Large intestine (tissue), 12 donors: ENCODE measurements at places on chromosomes 12 and 14. TPM values are rescaled to one million over a fixed set of nuclear protein-coding genes. Genes with fewer than 3 reads are reported as not detected.
A peak's percentile ranks its signal among the peaks of the same experiment; 100 is the strongest.

DNA sequence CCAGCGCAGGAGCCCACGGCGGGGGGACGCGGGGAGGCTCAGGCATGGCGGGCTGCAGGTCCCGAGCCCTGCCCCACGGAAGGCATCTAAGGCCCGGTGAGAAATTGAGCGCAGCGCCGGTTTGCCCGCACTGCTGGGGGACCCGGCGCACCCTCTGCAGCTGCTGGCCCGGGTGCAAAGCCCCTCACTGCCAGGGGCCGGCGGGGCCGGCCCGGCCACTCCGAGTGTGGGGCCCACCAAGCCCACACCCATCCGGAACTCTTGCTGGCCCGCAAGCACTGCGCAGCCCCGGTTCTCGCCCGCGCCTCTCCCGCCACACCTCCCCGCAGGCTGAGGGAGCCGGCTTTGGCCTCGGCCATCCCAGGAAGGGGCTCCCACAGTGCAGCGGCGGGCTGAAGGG lies 8.5 kb upstream of the TSPAN8 start:
- DNase-seq, result no peak

YARS2 gene
- polyA plus RNA-seq, result 22.9 TPM

DNA sequence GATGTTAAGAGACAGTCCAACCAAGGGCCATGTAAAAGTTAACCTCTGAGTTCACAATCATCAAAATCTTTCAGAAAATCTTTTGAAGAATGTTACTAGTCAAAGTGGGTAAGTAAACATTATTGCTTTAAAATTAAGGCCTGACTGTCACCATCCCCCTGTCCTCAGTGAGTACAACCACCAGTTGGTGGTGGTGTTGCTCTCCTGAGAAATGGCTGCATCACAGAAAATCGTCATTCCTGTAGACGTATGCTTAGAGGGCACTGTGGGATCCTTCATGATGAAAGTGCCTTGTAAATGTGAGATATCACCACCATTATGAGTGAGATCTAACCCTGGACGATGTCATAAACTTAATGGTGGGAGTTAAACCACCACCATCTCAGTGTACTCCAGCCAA lies 451.2 kb downstream of the RPS29 start:
- DNase-seq, result no peak

- DNase-seq, result peak; percentile 48
These were observed 4.4 kb downstream of the SUSD6 start for GRCh38 chr14:69615496-69616407.

DNA sequence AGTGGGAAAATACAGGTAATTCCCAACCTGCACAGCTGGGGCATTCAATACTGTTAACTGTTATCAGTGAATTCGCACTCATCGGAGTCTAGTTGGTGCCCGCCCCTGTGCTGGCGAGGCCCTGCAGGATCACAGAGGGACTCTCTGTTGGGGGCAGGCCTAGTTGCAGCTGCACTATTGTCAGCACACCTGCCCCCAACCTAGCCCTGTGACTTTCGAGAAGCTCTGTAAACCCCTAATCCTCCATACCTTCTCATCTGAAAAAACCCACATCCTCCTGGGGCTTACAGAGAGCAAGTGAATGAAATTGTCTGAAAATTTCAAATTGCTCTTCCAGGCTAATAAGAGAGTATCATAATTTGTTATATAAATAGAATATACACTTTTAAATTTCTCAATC lies 132.2 kb upstream of the NUDT4 start:
- no peak for DNase-seq

CHST11 gene
- 5.9 TPM for polyA plus RNA-seq

SERPINA9 gene
- polyA plus RNA-seq, result not detected

DNA sequence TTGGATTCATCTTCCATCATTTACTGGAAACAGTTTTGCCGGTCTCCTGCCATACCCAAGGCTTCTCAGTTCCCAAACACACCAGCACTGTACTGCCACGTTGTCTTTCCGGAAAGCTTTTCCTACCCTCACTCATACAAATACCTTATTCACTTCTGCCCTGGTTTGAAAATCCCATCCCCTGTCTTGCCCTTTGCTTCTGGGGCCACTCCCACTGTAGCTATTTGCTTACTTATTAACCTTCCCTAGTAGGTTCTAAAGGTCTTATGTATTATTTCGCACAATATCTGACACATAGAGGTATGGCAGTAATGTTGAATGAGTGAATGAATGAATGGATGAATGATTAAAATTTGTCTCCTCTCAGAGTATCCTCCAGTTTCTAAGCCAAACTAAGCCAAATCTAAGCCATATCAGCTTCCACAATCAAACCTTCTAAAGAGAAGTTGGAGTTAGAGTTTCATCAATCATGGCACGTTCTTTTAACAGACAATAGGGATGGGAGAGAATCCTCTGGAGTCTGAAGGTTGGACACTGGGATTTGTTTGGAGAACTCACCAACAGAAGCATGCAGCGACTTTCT lies 18.6 kb downstream of the TSPAN8 start:
- DNase-seq, result peak; percentile 90

FGF23 gene
- polyA plus RNA-seq, result 6.5 TPM

MYF5 gene
- polyA plus RNA-seq, result 0.07 TPM

DNA sequence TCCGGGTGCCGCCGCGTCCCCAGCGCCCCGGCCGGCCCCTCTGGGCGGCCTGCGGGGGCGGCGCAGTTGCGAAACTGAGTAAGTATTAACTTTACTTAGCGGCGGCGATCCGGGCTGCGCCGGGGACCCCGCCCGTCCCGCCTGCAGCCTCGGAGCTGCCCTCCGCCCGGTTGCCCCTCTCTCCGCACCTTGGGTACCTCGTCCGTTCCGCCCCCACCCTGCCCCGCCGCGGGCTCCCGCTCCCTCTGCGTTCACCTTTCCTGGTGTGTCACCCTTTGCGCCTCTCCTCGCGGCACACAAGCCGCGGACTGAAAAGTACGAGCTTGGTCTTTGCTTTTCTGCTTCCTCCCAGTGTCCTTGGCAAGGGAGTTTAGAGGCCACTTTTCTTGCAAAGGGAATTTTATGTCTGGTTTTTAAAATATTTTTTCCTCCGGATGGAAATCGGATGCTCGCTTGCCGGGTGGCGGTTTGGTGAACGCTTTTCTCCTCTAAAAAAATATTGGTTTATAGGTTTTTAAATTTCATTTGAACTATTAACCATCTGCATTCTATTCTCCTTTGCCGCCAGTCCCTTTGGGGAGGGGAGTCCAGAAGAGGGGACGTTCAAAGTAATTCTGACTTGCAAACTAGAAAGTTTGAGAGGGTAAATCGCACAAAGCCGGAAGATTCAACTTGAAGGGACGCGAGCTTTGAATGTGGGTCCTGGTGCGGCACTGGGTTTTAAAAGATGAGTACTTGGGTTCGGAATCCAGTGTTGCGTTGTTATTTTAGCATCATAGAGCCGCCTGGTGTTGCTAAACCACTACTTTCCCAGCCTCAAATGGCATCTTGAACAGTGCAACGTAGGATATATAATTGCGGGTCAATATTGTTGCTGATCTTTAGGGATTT lies 834 bp downstream of the RASSF8 start:
- DNase-seq, result peak; percentile 77

- peak; percentile 63 for DNase-seq
These were observed 95.6 kb downstream of the GAS2L3 start for GRCh38 chr12:100668945-100669536.

AREL1 gene
- polyA plus RNA-seq, result 23.5 TPM

- no peak for DNase-seq
These were observed 45.4 kb downstream of the PPP4R3A start for GRCh38 chr14:91464615-91465205.

SLC5A8 gene
- polyA plus RNA-seq, result 0.22 TPM

BAZ1A gene
- 26.7 TPM for polyA plus RNA-seq

- DNase-seq, result peak; percentile 90
These were observed 1.8 kb upstream of the RHOF start for GRCh38 chr12:121795034-121795968.

DNA sequence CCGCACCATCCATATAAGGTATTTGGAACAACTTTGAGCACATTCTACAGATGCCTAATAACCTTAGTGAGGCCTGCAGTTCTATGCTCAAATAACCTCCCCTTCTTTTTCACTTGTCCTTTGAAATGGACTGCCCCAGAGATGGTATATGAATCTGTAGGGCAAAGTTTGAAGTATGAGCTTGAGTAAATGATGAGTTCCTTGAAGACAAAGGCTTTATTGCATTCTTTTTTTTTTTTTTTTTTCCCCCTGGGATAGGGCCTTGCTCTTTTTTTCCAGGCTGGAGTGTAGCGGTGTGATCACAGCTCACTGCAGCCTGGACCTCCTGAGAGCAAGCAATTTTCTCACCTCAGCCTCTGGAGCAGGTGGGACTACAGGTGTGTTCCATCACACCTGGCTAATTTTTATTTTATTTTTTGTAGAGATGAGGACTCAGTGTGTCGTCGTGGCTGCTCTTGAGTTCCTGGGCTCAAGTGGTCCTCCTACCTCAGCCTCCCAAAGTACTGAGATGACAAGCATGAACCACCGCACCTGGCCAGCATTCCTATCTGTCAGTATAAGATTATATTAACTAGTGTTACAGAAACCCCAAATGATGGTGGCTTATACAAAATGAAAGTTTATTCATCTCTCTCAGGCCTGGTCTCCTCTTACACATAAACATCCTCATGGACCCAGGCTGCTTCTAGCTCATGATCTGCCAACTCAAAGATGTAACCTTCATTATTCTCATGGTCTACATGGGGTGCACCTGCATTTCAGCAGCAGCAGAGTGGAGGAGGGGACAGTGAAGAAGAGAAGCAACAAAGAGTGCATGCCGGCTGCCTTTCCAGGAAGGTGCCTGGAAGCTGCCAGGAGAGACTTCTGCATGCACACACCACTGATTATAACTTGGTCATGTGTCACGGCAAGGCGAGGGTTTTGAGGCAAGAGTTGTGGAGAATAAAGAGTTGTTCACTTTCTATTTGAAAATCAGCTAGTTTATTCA lies 101.4 kb downstream of the DUSP16 start:
- peak; percentile 53 for DNase-seq

GRCh38 chr12:101441461-101442224 lies 33.5 kb upstream of the SPIC start:
- DNase-seq, result no peak

DNA sequence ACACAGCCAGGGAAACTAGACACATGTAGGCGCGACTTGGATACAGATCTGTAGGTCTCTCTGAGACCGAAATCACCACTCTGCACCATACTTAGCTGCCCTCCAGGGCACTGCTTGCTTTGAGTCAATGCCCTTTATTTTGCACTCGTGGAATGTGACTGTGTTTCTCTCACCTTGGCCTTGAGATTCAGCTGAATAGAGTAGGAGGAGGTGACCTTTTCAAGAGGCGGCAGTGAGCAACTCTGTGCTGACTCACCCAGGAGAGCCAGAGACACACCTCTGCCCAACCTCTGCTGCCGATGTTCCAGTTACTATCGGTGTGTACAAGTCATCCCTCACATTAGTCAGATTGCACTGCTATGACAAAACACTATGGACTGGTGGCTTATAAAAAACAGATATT lies 583.4 kb downstream of the VRK1 start:
- no peak for DNase-seq

DNA sequence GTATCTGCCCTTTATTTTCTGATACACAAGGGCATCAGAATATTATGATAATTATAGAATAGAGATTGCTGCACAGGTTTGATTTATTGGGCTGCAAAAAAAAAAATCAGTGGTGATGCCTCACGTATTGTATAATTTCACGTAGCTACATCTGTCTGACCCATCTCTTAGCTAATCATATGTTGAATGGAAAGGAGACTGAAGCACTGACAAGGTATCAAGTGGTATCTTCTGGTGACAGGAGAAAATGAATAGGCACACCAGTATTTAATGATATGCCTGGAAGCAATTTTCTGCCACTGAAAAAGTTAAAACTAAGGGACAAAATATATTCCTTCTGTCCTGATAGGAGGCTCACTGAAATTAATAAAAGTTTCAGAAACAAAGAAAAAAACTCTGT lies 837.2 kb upstream of the FBXO33 start:
- no peak for DNase-seq

- DNase-seq, result no peak
These were observed 72.7 kb downstream of the NIN start for GRCh38 chr14:50758305-50758704.

- DNase-seq, result no peak
These were observed 86.5 kb downstream of the PIWIL1 start for GRCh38 chr12:130423991-130424857.

- DNase-seq, result no peak
These were observed 83.8 kb downstream of the CCER1 start for GRCh38 chr12:90870971-90871725.

DNA sequence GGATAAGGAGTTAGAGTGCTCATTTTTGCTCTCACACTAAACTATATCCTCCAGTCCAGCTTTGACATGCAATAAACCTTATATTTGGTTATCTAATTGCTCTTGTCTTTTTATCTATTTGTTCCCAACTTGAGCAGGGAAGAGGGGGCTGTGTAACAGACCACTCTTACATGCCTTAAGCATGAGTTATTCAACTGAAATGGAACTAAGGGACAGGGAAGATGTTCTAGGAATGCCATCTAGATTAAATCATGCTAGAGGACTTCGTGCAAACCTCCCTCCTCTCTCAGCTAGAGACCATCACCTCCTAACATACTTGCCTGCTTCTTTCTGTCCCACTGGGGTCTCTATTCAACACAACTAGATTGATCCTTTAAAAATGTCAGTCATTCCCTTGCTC lies 20.6 kb downstream of the SPX start:
- no peak for DNase-seq

GRCh38 chr14:64763085-64763782 lies 59.0 kb downstream of the PLEKHG3 start:
- no peak for DNase-seq
